Kidney capillary endothelial cell (primary cell): ENCODE measurements at places on chromosomes 1 and 21.

DNA sequence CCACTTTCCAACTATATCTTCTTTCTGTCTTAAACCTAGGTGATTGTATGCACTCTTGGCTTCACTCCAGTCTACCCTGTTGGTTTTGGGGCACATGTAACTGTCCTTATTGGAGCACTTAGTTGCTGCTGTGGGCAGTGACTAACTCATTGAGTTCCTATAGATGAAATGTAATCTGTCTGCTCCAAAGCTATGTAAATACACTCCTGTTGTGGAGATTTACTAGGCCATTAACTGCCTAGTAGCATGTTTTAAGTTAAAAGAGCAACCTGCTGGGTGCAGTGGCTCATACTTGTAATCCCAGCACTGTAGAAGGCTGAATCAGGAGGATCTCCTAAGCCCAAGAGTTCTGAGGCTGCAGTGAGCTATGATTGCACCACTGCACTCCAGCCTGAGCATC, 137.6 kb downstream of the ZMYM4 start:
- DNase-seq, result no peak

DNA sequence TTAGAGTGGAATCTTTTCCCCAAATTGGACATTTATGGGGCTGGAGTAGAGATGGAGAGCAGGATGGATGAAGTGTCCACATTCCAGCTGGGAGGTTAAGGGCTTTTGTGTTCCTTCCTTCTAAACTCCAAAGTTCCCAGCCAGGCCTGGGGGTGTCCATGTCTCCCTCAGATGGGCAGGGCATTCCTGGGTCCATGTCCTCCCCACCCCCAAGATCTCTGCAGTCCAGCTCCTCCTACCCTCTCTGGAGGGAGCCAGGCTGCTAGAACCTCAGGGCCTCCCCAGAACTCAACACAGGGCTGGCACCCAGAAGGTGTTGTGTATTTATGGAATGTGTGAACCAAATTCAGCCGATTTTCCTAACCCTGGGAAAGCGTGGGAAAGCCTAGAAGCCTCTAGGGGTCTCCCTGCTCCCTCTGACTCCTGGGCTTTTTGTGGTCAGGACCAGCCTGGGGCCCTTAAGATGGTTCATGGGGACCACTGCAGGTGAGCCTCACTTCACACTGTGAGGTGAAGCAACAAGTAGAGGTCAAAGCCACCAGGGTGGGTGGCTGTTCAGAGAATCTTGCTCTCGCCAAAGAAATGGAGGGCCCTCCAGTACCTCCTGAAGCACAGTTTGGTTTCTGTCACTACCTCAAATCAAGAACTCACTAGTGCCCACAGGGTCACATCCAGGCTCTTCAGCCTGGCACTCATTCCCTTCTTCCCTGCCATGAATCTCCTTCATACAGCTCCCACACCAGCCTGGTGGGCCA, 54.8 kb downstream of the GLIS1 start:
- DNase-seq, result no peak

GRCh38 chr1:234980645-234981396, 147.8 kb downstream of the TOMM20 start:
- DNase-seq, result peak; percentile 100

- no peak for DNase-seq
These were observed 57.0 kb upstream of the NEK2 start for GRCh38 chr1:211732293-211732980.

DNA sequence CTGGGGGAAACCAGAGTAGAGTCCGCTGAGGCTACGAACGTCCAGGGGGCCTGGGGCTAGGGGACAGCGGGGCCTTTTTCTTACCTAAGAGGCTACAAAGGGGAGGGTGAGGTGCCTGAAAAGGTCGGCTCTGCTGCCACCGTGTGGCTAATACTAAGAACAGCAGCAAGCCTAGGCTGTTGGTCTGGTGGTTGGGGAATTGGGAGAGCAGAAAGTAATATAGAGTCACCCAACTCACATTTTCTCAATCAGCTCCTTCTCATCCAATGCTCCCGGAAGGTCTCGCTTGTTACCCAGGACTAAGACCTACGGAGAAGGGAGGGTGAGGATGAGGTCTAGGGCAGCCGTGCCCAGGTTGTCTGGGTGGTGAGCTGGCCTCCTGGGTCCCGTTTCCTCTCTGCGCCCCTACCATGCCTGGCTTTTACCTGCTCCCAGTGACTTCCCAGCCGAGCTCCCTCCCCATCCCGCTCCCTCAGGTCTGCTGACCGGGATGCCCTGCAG, 9.3 kb downstream of the ARL8A start:
- peak; percentile 57 for DNase-seq

- no peak for DNase-seq
These were observed 12.4 kb downstream of the DLGAP3 start for GRCh38 chr1:34917017-34917416.

- DNase-seq, result no peak
These were observed 70.6 kb downstream of the TGFB2 start for GRCh38 chr1:218415726-218416125.

DNA sequence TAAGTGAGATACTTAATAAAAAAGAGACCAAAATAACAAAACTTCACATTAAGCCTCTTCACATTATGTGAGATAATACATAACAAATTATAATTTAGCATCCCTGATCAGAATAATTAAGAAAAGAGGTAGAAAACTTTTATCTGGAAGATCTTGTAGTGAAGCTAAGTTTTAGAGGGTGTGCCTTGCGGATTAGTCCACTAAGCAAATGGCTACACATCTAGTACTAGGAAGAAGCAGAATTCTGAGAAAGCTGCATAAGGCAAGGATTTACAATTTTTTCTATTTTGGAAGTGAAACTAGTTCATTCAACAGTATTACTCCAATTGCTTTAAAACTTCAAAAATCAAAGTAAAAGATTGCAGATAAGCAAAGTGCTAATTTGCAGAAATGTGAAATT, 3.5 kb downstream of the YOD1 start:
- DNase-seq, result no peak

- DNase-seq, result peak; percentile 46
These were observed 16.4 kb downstream of the CCN1 start for GRCh38 chr1:85596947-85597346.

DNA sequence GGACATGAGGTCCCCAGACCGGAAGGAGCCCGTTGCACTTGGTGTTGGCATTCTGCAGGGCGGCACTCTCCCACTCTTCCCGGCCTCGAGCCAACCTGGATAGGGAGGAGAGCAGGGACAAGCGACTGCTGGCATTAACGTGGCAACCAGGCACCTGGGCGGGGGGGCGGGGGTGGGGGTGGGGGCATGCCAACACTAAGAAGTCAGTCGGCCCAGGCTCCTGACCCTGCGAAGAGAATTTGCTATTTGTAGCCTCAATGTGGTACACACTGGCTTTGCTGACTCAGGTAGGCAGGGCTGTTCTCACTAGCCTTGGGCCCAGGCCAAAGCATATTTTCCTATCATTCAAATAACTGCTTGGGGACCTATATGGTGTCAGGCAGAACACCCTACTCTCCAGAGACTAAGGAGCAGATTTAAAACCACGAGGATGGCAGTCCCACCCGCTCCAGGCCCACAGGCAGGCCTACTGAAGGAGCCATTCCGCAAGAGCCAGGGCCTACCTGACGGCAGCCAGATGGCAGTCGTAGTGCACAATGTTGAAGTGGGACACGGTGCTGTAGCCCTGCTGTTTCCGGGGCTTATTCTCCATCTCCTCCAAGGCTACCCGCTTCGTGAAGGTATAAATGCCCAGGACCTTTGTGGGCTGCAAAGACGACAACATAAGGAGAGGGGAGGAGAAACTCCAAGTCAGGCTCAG, 123.7 kb downstream of the UBR4 start:
- no peak for DNase-seq

GRCh38 chr1:94398356-94398755, 19.8 kb upstream of the ABCD3 start:
- no peak for DNase-seq

DNA sequence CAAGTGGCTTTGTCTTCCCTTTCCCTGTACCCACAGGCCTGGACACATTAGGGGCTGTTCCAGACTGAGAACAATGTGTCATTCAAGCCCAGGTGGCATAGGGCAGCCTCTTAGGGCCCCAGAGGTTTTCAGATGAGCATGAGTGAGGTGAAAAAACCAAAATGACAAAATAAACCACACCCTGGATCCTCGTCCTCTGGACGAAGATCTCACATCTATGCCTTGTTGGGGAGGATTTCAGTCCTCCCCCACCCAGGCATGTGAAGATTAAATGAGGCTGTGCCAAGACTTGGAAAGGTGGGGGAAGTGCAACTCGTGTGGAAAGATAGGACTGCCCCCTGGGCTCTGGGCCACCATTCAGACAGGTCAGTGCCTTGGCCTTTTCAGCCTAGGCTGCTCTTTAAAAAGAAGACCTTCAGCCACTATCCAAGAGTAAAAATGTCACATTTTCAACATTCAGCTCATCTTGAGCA, 32.8 kb upstream of the IL19 start:
- no peak for DNase-seq

DNA sequence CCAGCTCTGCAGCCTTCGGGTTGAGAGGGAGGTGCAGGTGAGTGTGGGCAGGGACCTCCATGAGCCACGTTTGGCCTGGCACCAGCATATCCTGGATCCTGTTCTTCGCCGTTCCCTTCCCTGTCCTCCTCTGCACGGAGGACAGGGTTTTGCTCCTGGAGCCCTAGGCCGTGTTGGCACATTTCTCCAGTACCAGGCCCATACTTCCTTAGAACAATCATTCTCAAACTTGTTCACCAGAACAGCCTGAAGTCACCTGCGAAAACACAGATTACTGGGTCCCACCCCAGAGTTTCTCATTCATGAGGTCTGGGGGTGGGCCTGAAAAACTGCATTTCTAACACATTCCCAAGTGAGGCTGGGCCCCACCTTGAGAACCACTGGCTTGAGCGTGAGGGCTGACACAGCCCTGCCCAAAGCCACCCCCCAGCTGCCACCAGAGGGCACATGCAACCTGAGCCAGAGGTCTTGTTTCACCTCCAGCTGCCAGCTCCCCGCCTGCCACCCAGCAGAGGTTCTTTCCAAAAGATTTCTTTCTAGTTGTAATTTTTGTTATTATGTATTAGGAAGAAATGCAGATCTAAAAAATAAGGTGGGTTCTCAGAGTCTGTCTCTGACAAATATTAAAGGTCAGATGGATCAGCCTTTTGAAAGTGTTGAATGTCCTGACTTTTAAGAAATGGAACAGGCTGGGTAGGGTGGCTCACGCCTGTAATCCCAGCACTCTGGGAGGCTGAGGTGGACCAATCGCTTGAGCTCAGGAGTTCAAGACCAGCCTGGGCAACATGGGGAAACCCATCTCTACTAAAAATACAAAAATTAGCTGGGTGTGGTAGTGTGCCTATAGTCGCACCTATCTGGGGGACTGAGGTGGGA, 39.6 kb upstream of the LDLRAP1 start:
- no peak for DNase-seq

GRCh38 chr1:198056255-198056654, 100.5 kb upstream of the NEK7 start:
- DNase-seq, result no peak

DNA sequence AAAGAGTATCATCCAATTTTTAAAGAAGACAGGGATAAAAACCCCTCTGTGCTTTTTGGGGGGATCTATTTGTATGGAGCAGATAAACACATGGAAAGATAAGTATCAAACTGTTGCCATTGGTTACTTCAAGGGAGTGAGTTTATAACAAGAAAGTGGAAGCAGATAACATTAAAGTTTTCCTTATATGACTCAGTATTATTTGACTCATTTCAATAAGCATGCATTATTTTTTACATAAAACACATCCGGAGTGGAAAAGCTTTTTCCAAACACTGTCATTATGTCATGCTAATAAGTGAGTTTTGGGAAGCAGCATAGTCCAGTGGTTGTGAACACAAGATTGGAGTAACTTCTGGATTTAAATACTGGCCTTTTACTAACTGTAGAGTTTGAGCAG, 452.2 kb downstream of the LTN1 start:
- no peak for DNase-seq

DNA sequence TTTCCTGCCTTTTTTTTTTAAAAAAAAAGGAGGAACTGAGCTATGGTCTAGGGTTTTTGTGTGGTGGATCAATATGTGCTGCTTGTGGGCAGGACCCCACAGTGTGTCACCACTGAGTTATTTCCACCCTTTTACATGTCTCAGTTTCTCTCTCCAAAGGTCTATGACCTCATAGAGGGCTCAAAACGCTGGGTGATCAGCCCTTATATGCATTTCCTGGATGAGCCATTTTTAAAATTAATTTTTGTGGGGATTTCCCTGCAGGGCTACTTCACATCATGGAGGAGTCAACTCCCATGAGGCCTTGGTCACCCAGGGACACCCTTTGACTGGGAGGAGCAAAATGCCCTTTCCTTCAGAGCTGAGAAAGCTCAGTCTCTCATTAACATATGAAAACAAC, 20.7 kb upstream of the HAO2 start:
- peak; percentile 27 for DNase-seq

- DNase-seq, result no peak
These were observed 2.1 kb downstream of the MYBPH start for GRCh38 chr1:203173566-203173965.

- DNase-seq, result no peak
These were observed 161.7 kb downstream of the NTMT2 start for GRCh38 chr1:170307426-170307825.

DNA sequence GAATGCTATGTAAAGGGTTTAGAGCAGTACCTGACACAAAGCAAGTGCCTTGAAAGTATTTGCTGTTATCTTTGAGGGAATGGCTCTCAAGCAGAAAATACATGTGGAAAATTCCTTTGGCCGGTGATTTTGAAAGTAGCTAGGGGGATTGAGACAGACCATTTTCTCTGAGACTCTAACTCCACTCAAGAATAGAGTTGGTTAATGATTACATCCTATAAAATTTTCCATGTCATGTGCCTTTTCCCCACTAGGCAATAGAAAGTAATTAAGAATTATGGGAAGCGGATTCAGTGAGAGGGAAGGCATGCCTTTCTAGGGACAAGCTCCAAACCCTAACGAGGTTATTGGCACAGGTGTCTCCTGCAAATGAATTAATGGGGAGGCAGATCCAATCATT, 276.0 kb downstream of the GPATCH2 start:
- no peak for DNase-seq

DNA sequence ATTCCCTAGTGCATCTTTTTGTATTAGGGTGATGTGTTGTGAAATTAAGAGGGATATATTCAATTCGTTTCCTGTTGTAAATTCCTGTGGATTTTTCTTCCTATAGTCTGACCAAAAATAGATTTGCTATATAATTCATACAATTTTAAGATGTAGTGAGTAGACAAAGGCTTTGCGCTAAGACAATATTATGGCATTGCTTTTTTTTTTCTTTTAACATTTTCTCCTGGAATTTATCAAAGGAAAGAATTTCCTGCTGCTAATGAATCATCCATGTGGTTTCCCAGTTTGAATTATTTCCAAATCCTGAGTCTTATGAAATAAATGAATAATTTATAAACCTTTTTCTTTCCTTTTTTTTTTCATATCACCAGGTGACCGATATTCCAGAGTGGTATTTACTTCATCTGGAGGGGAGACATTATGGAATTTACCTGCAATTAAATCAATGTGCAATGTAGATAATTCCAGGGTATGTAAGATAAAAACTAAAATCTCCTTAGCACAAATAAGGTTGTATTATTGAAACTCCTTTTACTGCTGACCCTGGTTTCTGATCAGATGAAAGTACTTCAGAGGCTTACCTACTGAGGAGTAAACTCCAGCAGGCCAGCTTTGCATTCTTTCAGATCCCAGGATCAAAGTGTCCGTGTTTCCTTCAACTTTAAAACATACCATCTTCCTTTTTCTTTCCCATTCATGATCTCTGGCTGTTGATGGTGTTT, 148.4 kb downstream of the TLR5 start:
- DNase-seq, result peak; percentile 53
